Mesendoderm (in vitro differentiated cells): ENCODE measurements at places on chromosomes 16 and 17.

GRCh38 chr16:81431554-81432353 lies 12.9 kb upstream of the CMIP start:
- no peaks in the 10 kb centered on the region for H3K36me3 ChIP-seq
- peaks cover 3% of the 10 kb centered on the region for H3K4me1 ChIP-seq
- H3K4me3 ChIP-seq: no peak overlapping the region

DNA sequence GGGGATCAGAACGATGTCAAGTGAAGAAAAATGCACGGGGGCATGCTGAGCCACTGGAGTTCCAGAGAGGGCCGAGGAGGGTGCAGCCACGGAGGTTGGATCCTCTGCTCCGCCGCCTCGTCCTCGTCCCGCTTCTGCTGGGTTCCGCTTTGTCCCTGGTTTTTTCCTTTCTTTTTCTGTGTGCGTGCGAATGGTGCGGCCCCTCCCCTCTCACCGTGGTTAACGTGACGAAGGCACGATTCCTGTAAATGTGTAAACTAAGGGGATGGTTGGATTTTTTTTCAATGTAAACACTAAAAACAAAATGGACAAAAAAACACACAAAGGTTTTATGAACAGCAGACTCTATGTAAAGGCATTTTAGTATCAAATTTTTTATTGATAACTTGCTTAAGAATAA lies 46.7 kb downstream of the ACTG1 start:
- DNase-seq: no peak
- no peak overlapping the region for H3K27ac ChIP-seq
- no peaks in the 10 kb centered on the region for H3K4me1 ChIP-seq
- H3K27me3 ChIP-seq: no peaks in the 10 kb centered on the region
- H3K36me3 ChIP-seq: no peaks in the 10 kb centered on the region
- no peak overlapping the region for H3K4me3 ChIP-seq

DNA sequence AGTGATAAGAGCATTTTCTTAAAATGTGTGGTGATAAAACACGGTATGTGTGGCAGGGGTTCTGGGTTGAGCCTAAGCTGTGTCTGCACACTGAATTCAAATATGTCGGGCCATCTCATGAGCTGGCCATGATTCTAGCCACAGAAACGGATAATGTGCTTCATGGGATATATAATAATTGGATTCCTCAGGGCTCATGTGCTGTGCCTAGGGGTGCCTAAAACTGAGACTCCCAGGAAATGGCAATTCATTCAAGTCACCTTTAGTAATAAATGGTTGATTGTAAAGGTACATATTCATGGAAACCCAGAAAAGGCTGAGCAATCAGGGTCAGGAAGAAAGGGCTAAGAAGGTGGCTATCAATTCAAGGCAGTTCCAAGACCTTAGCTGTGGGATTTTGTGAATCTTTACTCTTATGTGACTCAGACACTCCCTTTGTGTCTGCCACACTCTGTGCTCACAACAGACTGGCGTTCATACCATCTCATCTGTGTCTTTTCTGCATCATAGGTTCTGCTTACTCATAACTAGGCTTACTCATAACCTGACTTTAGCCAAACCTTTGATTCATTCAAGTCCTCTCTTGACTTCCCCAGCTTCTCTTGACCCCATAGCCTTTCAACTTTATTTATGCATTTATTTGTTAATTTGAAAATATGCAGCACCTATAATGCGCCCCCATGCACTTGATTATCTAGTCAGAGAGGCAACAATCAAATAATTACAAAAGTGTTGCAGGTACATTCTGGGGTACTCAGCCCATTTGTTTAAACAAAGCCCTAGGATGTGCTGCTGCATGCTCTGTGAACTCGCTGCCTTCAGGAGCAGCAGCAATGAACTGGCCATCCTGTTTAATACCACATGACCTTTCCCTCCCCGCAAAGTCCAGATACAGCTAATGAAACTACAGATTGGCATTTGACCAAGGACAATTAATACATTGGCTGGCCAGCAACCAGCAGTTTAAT lies 28.4 kb upstream of the MED13 start:
- DNase-seq: no peak
- H3K4me1 ChIP-seq: no peaks in the 10 kb centered on the region
- H3K27me3 ChIP-seq: no peaks in the 10 kb centered on the region
- no peak overlapping the region for H3K4me3 ChIP-seq

GRCh38 chr17:78644931-78645351 lies 67.7 kb upstream of the DNAH17 start:
- no peak overlapping the region for H3K4me3 ChIP-seq
- no peaks in the 10 kb centered on the region for H3K36me3 ChIP-seq
- no peaks in the 10 kb centered on the region for H3K27me3 ChIP-seq
- no peak overlapping the region for H3K27ac ChIP-seq

DNA sequence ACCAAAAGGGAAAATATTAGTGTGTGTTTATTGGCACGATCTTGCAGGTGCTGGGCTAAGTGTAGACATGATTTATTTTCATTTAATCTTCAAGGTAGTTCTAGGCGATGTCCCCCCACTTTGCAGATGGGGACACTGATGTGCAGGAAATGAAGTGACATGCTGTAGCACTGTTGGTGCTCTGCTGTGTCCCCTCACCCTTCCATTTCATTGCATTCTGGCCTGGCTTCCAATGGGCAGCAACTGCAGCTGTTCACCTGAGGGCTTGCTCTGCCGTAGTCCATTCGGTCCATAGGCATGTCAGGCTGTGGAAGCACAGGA lies 123.9 kb downstream of the PRKCB start:
- no peak overlapping the region for H3K4me3 ChIP-seq
- no peaks in the 10 kb centered on the region for H3K4me1 ChIP-seq
- no peak overlapping the region for H3K27ac ChIP-seq
- H3K27me3 ChIP-seq: no peaks in the 10 kb centered on the region

GRCh38 chr16:55494994-55495421 lies 13.9 kb upstream of the LPCAT2 start:
- H3K4me1 ChIP-seq: peaks cover 4% of the 10 kb centered on the region
- no peaks in the 10 kb centered on the region for H3K27me3 ChIP-seq

GRCh38 chr17:72569148-72569946 lies 448.5 kb downstream of the SOX9 start:
- no peak for DNase-seq
- no peaks in the 10 kb centered on the region for H3K36me3 ChIP-seq
- no peak overlapping the region for H3K4me3 ChIP-seq
- no peak overlapping the region for H3K27ac ChIP-seq

- no peaks in the 10 kb centered on the region for H3K27me3 ChIP-seq
- peak within 1 kb of the TSS; percentile 77 for H3K4me3 ChIP-seq
- peak within 1 kb of the TSS; percentile 89 for H3K27ac ChIP-seq
- peaks cover 8% of the 10 kb centered on the region for H3K4me1 ChIP-seq
- no peaks in the 10 kb centered on the region for H3K36me3 ChIP-seq
- DNase-seq: peak; percentile 88
These were observed at the start of gene TOM1L1 for GRCh38 chr17:54900457-54901229. Gene TOM1L1, plus strand, starts transcription at chr17:54900852. Its CDS starts 14 bp downstream, at chr17:54900866.

- H3K4me3 ChIP-seq: no peak overlapping the region
- H3K4me1 ChIP-seq: no peaks in the 10 kb centered on the region
- peaks cover 6% of the 10 kb centered on the region for H3K36me3 ChIP-seq
- H3K27ac ChIP-seq: no peak overlapping the region
These were observed 11.1 kb downstream of the NUDT16L1 start for GRCh38 chr16:4704491-4704890.

GRCh38 chr16:1348441-1348840 lies 3.2 kb downstream of the TSR3 start:
- no peaks in the 10 kb centered on the region for H3K36me3 ChIP-seq
- H3K4me1 ChIP-seq: peaks cover 2% of the 10 kb centered on the region
- no peaks in the 10 kb centered on the region for H3K27me3 ChIP-seq
- no peak for DNase-seq
- H3K4me3 ChIP-seq: no peak overlapping the region

- H3K4me1 ChIP-seq: peaks cover 9% of the 10 kb centered on the region
- no peak overlapping the region for H3K4me3 ChIP-seq
- DNase-seq: no peak
These were observed 49.8 kb downstream of the CDH1 start for GRCh38 chr16:68786685-68787418.

DNA sequence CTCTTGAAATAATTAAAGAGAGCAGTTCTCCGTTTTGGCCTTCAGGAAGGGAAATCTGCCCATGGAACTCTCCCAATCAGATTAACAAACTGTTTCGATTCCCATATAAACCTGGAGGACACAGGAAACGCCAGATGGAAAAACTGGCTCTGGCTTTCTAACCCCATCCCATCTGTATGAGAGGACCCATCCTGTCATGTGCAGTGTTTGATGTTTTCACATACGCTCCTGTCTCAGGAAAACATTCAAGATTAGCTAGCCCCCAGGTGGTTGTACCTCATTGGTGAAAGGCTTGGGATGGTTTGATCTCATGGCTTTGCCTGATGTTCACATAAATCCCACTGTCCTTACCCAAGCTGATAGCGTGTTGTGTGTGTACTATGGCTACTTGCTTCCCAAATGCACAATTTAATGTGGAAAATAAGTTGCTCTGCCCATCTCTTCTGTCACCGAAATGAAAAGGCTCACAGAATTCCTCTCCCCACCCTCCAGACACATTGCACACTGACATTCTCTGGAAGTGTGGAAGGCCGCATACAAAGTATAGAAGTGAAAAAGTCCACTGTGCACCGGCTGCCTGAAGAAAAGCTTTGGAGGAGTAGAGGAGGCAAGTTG lies 18.2 kb upstream of the ERN1 start:
- peak; percentile 40 for DNase-seq
- no peaks in the 10 kb centered on the region for H3K4me1 ChIP-seq
- no peak overlapping the region for H3K4me3 ChIP-seq
- H3K27ac ChIP-seq: no peak overlapping the region

- DNase-seq: no peak
- no peaks in the 10 kb centered on the region for H3K36me3 ChIP-seq
- H3K27me3 ChIP-seq: no peaks in the 10 kb centered on the region
- no peak overlapping the region for H3K27ac ChIP-seq
- peaks cover 5% of the 10 kb centered on the region for H3K4me1 ChIP-seq
These were observed 29.5 kb upstream of the MED9 start for GRCh38 chr17:17447264-17447663.

DNA sequence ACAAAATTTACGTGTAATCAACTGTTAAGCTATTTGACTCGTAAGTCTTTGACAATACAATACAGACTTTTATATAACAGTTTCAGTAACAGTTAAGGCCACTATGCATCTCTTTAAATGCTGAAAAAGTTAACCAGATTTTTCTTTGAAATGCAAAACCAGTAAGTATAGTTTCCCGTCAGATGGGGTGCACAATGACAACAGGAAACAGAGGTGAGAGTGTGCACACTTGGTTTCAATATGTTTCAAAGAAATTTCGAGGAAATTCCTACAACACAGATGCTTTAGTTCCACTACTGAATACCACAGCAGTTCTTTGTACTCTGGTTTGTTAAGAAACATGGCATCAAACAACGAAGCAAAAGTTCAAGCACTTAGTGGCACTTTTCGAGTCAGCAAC lies 48.4 kb downstream of the RNF157 start:
- H3K27ac ChIP-seq: no peak overlapping the region
